ENCODE measurements at places on chromosomes 7 and 10.

- no peak for DNase-seq
These were observed 137.6 kb upstream of the PITRM1 start for GRCh38 chr10:3310016-3310784.

DNA sequence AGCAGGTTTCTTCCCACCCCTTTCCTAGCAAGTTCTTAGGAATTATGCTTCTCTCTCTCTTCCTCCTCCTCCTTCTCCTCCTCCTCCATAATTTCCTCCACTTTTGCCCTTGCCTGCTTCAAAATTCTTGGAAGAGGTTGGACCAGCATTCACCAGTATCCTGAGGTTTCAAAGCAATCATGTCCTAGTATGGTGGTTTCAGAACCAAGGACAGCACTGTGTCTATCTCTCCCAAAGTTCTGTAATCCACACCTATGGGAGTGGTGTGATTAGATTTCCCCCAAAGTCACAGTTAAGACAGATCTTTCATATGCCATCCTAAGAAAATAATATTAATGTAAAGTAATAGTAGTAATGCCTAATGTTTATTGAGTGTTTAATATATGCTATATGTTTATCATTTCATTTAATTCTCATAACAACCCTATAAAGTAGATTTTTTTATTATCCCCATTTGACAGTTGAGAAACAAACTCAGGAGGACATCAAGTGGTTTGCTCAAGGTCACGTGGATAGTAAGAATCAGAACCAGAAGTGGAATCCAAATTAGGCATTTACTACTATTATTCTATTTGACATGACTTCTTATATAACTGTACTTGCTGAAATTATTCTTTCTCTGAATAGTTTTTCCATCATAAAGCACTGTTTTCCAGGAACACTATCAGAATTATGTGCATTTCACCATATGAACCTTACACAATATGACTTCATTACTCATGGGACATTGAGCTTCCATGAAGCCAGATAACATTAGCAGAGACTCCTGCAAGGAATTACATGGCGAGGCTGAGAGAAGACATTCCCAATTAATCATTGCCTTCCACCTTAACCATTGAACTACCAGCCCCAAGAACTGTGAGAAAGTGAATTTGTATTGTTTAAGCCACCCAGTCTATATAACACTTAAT is 91.4 kb downstream of the IPMK start:
- no peak for DNase-seq

DNA sequence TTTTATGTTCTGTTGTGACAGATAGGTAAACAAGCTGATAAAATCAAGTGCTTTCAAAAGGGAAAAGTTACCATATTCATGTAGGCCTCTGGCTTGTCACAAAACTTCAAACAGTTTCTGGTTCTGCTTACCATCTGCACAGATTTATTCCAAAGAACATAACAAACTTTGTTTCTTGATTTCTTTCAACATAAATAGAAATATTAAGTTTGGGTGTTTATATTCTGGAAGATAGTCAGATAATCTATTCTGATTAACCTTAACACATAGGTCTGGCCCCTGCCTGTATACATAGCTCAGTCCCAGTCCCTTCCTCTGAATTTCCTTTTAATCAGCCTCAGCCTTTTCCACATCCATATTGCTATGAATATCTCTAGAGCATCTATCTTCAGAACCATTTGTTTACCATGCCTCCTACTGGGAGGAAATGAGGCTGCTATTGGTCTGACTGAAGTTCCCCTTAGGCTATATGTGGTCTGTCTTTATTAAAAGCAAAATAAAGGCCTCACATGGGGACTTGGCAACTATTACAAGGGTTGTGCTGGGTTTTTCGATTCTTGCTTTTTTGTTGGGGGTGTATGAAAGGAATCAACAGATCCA is 319.0 kb downstream of the HPSE2 start:
- no peak for DNase-seq

GRCh38 chr10:95286707-95287106 is 4.1 kb downstream of the PDLIM1 start:
- no peak for DNase-seq

- DNase-seq = no peak
These were observed 29.5 kb upstream of the HYCC1 start for GRCh38 chr7:23043441-23043840.
